Activated CD4-positive, alpha-beta T cell treated with anti-CD3 and anti-CD28 coated beads for 36 hours (primary cell): ENCODE measurements at places on chromosomes 16 and 17.

- H3K4me3 ChIP-seq = no peak overlapping the region
- H3K27me3 ChIP-seq = peaks cover 6% of the 10 kb centered on the region
These were observed 8.9 kb upstream of the CACNG1 start for GRCh38 chr17:67035131-67036083.

- peaks cover 50% of the 10 kb centered on the region for H3K4me1 ChIP-seq
- no peak for DNase-seq
- H3K27me3 ChIP-seq = no peaks in the 10 kb centered on the region
- no peaks in the 10 kb centered on the region for H3K36me3 ChIP-seq
These were observed 1.2 kb downstream of the CAMKK1 start for GRCh38 chr17:3891626-3892094.

DNA sequence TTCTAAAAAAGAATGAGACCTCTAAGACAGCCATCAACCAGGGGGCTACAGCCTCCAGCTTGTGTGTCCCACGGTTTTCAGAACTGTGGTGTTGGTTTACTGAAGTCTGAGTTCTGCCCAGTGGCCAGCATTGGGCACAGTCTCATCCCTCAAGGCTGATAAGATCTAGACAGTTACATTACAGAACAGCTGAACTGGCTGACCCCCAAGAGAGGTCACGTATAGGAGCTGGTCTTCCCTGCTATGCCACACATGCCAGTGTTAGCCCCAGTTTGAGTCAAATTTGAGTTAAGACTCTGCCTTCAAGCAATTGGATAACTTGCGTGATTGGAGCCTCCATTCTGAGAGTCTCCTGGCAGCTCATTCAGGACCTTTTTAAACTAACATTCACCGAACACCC lies 14.8 kb upstream of the NUP93 start:
- H3K4me1 ChIP-seq = no peaks in the 10 kb centered on the region
- no peaks in the 10 kb centered on the region for H3K36me3 ChIP-seq
- no peaks in the 10 kb centered on the region for H3K27me3 ChIP-seq
- no peak for DNase-seq
- H3K27ac ChIP-seq = no peak overlapping the region

GRCh38 chr17:82791532-82791931 lies 39.7 kb downstream of the TBCD start:
- no peak for DNase-seq
- H3K27me3 ChIP-seq = no peaks in the 10 kb centered on the region
- peaks cover 6% of the 10 kb centered on the region for H3K36me3 ChIP-seq
- H3K4me3 ChIP-seq = no peak overlapping the region

GRCh38 chr17:61454381-61455323 lies 2.4 kb downstream of the TBX4 start:
- no peaks in the 10 kb centered on the region for H3K36me3 ChIP-seq
- H3K27ac ChIP-seq = no peak overlapping the region
- DNase-seq = peak; percentile 24
- peaks cover 31% of the 10 kb centered on the region for H3K4me1 ChIP-seq
- H3K4me3 ChIP-seq = peak overlapping the region; percentile 13

GRCh38 chr16:8088820-8089338 lies 501.4 kb downstream of the TMEM114 start:
- no peaks in the 10 kb centered on the region for H3K27me3 ChIP-seq
- H3K4me1 ChIP-seq = no peaks in the 10 kb centered on the region
- H3K36me3 ChIP-seq = no peaks in the 10 kb centered on the region
